ENCODE measurements at places on chromosomes 4 and X. TPM values are rescaled to one million over a fixed set of nuclear protein-coding genes. Genes with fewer than 3 reads are reported as not detected.

DNA sequence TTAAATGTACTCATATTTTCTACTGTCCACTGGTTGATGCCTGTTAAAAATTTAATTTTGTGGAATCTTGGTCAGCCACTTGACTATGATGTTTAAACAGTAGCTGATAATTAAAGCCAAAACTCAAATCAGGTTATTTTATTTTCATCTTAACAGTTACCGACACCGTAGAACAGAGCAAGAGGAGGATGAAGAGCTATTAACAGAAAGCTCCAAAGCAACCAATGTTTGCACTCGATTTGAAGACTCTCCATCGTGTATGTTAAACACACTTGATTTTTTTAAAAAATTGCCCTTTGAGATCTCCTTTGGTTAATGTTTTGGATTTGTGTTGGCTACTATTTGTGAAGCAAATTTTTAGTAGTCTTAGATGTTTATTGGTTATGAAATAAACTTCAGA lies 10.7 kb downstream of the SMARCA5 start:
- no peak for DNase-seq

- DNase-seq, result no peak
Measured at GRCh38 chrX:136115904-136116297, 31.4 kb upstream of the FHL1 start.

GRCh38 chr4:6085028-6085690 lies 66.9 kb upstream of the C4orf50 start:
- DNase-seq, result no peak

GRCh38 chr4:33425936-33426335 lies 2705.8 kb downstream of the PCDH7 start:
- no peak for DNase-seq

DNA sequence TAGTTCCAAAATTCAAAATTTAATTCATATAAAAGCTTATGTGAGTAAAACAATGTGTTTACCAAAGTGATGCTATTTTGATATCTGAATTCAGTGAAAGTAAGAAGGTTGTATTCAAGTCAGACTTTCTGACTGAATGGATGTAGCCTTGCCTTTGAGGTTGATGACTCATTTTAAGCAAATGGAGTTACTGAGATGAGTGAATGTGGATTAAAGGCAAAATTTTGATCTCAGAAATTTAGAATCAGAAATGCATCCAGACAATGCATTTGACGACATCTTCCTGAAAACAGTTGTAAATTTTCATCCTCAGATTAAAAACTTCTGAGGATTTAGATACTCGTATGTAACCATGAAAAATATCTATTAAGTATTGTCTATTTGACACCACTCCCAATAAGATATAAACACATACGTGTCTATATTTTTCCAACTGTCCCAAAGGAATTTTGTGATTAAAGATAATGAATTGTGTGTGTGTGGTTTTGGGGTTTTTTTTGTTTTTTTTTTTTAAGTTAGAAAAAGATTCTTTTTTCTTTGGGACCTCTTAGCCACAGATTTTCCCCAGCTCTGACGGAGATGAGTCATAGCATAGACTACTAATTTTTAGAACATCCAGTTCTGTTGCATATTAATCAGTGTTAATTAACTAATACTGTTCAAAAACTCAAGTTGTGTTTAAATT lies 34.4 kb downstream of the NFKB1 start:
- DNase-seq, result no peak

GRCh38 chr4:70873216-70873615 lies 29.0 kb upstream of the MOB1B start:
- no peak for DNase-seq

DNA sequence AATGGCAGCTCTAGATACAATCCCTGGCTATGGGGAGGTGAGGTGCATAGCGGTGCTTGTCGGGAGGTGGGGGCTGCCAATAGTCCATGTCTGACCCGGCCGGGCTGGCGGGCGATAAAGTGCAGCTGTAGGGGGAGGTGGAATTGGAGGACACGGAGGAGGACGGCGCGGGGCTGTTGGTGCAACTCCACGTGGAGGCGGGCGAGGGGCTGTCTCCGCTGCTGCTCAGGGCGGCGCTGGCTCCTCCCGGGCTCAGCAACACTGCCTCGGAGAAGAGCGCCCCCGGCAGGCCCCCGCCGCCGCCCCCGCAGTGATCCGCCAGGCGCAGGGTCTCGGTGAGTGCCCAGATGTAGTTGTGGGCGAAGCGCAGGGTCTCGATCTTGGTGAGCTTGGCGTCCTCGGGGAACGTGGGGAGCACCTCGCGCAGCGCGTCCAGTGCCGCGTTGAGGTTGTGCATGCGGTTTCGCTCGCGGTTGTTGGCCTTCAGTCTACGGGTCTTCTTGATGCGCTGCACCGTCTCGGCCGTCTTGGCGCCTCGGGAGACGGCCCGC lies 1.3 kb downstream of the NEUROG2 start:
- DNase-seq, result no peak

GRCh38 chr4:160848901-160849760 lies 1314.7 kb downstream of the FSTL5 start:
- DNase-seq, result no peak

DNA sequence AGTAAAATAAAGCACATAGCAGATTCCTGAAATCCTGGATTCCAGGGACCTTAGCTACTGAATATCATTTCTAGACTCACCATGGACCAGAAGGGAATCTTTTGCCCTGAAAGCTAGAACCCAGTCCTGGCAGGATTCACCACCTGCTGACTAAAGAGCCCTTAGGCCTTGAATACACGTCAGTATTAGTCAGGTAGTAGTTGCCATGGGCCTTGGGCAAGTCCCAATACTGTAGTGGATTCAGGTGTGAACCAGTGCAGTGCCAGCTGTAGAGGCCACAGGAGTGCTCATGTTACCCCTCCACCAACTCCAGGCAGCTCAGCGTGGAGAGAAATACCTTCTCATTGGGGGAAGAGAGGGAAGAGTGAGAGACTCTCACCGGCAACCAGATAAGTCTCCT lies 64.1 kb upstream of the UBQLN2 start:
- no peak for DNase-seq

- DNase-seq, result no peak
Measured at GRCh38 chr4:13386405-13387107, 97.6 kb downstream of the RAB28 start.

GRCh38 chr4:143286701-143287571 lies 49.7 kb upstream of the GAB1 start:
- DNase-seq, result no peak

- DNase-seq, result no peak
Measured at GRCh38 chrX:124239911-124240310, 92.5 kb upstream of the TEX13D start.

- DNase-seq, result no peak
Measured at GRCh38 chr4:31375936-31376335, 655.8 kb downstream of the PCDH7 start.

GRCh38 chr4:81682492-81682891 lies 210.8 kb upstream of the RASGEF1B start:
- DNase-seq, result no peak

- DNase-seq, result no peak
Measured at GRCh38 chr4:99100876-99101275, 12.3 kb upstream of the ADH5 start.

- DNase-seq, result no peak
Measured at GRCh38 chr4:832536-832935, 6.6 kb upstream of the CPLX1 start.

RGS12 gene
- polyA plus RNA-seq, result 5.1 TPM

CT55 gene
- 82.3 TPM for polyA plus RNA-seq

SPATA4 gene
- not detected for polyA plus RNA-seq

SRPK3 gene
- polyA plus RNA-seq, result 0.03 TPM

L1CAM gene
- 0.62 TPM for polyA plus RNA-seq

TCEAL7 gene
- polyA plus RNA-seq, result not detected

CCKAR gene
- polyA plus RNA-seq, result not detected

CCDC110 gene
- not detected for polyA plus RNA-seq

TRPC3 gene
- 0.04 TPM for polyA plus RNA-seq
